Activated CD4-positive, alpha-beta memory T cell treated with anti-CD3 and anti-CD28 coated beads for 36 hours (primary cell): ENCODE measurements at places on chromosomes 6 and 20. TPM values are rescaled to one million over a fixed set of nuclear protein-coding genes. Genes with fewer than 3 reads are reported as not detected.

- peaks cover 11% of the 10 kb centered on the region for H3K4me1 ChIP-seq
- no peak overlapping the region for H3K4me3 ChIP-seq
- no peak for DNase-seq
- H3K27me3 ChIP-seq, result no peaks in the 10 kb centered on the region
Observed at GRCh38 chr6:139567095-139567494, 192.6 kb upstream of the CITED2 start.

DNA sequence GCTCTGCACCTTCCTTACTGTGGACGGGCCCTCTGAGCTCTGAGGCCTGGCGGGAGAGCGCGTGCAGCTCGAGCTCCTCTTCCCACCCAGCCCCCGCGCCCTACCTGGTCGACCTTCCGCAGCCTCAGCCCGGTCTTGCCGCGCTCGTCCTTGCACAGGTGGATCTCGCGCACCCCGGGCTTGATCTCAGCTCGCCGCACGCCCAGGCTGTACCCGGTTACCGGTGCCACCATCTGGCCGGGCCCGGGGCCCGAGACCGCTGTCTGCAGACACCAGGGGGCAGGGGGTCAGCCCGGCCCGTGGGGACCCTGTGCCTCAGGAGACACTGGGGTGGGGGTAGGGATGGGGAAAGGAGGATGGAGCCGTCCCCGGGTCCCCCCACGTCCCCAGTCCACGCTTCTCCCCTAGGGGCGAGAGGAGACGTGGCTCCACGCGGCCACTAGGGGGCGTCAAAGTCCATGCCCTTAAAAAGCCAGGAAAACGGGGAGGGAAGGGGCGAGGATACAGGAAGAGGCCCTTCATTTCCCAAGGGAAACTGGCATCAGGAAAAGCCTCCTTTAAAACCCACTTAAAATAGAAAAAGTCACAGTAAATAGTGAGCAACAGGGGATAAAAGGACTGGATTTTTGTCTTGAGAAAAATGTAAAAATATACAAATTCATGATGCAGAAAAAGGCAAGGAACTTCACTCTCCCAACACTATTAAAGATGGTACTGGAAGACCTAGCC lies 15.5 kb downstream of the SDCBP2 start:
- no peak overlapping the region for H3K4me3 ChIP-seq
- peak; percentile 70 for DNase-seq
- peaks cover 13% of the 10 kb centered on the region for H3K4me1 ChIP-seq
- no peaks in the 10 kb centered on the region for H3K27me3 ChIP-seq

DNA sequence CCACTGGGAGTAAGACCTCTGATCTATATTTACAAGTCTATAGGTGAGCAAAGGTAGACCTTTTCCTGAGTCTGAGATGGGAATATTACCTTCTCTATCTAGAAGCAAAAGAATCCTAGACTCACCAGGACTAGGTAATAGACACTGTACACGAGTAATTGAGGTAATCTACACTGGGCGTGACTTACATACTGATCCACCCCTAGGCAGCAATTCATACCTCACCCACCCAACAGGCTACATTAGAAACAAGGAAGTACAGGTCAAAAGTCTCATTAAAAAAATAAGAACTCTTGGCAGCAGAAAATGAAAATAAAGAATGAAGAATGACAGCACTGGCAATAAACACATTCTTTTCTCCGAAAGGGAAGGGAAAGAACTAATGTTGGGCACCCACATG lies 7.6 kb downstream of the CSNK2A1 start:
- no peaks in the 10 kb centered on the region for H3K27me3 ChIP-seq
- H3K4me3 ChIP-seq, result no peak overlapping the region
- DNase-seq, result no peak
- H3K4me1 ChIP-seq, result peaks cover 71% of the 10 kb centered on the region
- H3K27ac ChIP-seq, result no peak overlapping the region
- peaks cover 18% of the 10 kb centered on the region for H3K36me3 ChIP-seq

GRCh38 chr6:18327626-18328025 lies 59.5 kb upstream of the RNF144B start:
- peaks cover 6% of the 10 kb centered on the region for H3K27me3 ChIP-seq
- no peak overlapping the region for H3K4me3 ChIP-seq
- no peaks in the 10 kb centered on the region for H3K36me3 ChIP-seq
- H3K4me1 ChIP-seq, result peaks cover 8% of the 10 kb centered on the region
- DNase-seq, result no peak

DNA sequence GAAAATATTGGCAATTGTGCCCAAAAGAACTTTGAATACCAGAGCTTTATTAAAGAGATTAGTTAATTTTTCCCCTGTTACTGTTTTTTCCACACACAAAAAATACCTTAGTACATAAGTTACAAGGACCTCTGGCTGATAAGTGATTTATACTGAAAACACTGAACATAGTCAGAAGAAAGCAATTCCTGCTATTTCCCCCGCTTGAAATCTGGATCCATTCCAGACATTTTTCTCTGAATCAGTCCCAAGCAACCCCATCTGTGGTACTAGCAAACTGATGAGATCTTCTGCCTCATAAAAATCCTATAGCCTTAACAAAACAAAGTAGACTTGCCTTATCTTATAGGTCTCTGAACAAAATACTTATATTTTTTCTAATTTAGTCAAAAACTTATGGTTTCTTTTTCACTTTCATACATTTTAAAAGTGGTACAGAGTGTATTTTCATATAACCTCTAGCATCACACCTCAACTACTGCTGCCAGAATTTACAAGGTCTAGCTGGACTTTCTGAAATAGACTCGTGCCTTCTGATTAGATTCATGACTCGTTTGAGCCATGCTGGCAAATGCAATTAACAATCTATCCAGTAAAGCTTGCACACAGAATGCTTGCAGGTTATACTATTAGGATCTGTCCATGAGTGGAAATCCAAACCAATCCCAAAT lies 111.9 kb downstream of the TBX18 start:
- H3K4me1 ChIP-seq, result no peaks in the 10 kb centered on the region
- no peaks in the 10 kb centered on the region for H3K27me3 ChIP-seq
- H3K4me3 ChIP-seq, result no peak overlapping the region
- no peaks in the 10 kb centered on the region for H3K36me3 ChIP-seq
- no peak overlapping the region for H3K27ac ChIP-seq
- DNase-seq, result no peak

DNA sequence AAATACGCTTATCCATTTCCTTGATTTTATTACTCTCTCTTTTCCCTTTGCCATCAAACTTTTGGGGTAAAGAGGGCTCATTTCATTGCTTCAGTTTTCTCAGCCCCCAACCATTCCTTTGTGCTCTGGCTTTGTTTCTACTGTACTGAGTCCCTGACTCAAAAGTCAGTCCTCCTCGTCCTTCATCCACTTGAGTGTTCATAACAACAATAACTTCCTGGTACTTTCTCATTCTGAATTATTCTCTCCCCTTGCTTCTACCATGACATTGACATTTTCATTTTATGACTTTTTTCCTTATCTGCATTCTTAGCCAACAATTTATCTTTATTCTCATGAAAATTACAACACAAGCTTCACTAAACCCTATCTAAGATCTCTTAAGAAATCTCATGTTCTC lies 911 bp downstream of the ENPP3 start:
- no peaks in the 10 kb centered on the region for H3K36me3 ChIP-seq
- H3K27me3 ChIP-seq, result no peaks in the 10 kb centered on the region
- DNase-seq, result no peak
- no peak overlapping the region for H3K27ac ChIP-seq
- peaks cover 1% of the 10 kb centered on the region for H3K4me1 ChIP-seq

DNA sequence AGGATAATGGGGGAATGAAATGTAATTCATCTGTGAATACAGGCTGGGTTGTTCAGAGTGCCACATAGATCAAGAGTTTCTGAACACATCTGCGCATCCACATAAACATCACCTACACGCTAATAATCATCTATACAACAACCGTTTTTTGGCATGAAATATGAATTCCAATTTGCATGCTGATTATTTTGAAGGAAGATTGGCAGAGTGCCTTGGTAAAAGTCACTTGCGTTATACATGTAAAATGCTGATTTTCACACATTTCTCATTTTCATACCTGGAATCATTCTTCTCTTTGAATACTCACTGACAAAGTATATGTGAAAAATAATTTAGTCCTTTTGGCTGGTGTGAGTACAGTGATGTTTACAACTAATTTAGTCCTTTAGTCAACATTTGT lies 17.7 kb downstream of the COL9A1 start:
- peaks cover 32% of the 10 kb centered on the region for H3K27me3 ChIP-seq
- no peaks in the 10 kb centered on the region for H3K4me1 ChIP-seq
- H3K27ac ChIP-seq, result no peak overlapping the region
- no peak for DNase-seq
- no peak overlapping the region for H3K4me3 ChIP-seq

GRCh38 chr6:21522797-21523456 lies 70.6 kb upstream of the SOX4 start:
- no peaks in the 10 kb centered on the region for H3K36me3 ChIP-seq
- H3K27me3 ChIP-seq, result peaks cover 3% of the 10 kb centered on the region
- H3K27ac ChIP-seq, result no peak overlapping the region
- no peaks in the 10 kb centered on the region for H3K4me1 ChIP-seq

GRCh38 chr20:51122931-51123658 lies 100.2 kb upstream of the KCNG1 start:
- H3K4me1 ChIP-seq, result peaks cover 24% of the 10 kb centered on the region
- H3K36me3 ChIP-seq, result no peaks in the 10 kb centered on the region
- no peak overlapping the region for H3K4me3 ChIP-seq
- no peak overlapping the region for H3K27ac ChIP-seq
- H3K27me3 ChIP-seq, result peaks cover 23% of the 10 kb centered on the region

- DNase-seq, result peak; percentile 38
- no peak overlapping the region for H3K4me3 ChIP-seq
Observed at GRCh38 chr6:138514860-138515540, 15.7 kb upstream of the NHSL1 start.

- no peak overlapping the region for H3K4me3 ChIP-seq
- peaks cover 14% of the 10 kb centered on the region for H3K4me1 ChIP-seq
- DNase-seq, result peak; percentile 87
- H3K36me3 ChIP-seq, result no peaks in the 10 kb centered on the region
- no peak overlapping the region for H3K27ac ChIP-seq
Observed at GRCh38 chr6:36623547-36624459, 29.6 kb downstream of the SRSF3 start.

DNA sequence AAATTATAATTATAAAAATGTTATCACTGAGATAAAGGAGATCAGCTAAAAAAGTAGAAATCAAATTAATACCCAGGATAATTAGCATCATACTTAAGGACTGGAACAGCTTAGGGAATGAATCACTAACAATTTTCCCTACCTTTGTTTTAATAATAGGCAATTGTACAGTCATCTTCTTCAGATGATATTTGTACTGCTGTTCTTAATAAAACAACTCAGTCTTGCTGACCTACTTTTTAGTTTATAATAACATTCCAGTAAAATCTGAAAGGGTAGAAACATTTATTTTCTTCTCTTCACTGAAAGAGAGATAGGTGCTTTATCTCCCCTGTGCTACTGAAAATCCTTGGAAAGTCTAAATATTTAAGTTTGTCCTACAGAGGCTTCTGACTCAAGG lies 271.2 kb upstream of the THEMIS start:
- H3K27ac ChIP-seq, result no peak overlapping the region
- DNase-seq, result no peak
- H3K4me3 ChIP-seq, result no peak overlapping the region

- H3K27me3 ChIP-seq, result no peaks in the 10 kb centered on the region
- no peak overlapping the region for H3K4me3 ChIP-seq
- H3K36me3 ChIP-seq, result no peaks in the 10 kb centered on the region
- peak; percentile 26 for DNase-seq
- no peak overlapping the region for H3K27ac ChIP-seq
Observed at GRCh38 chr6:112879920-112880413, 532.8 kb downstream of the RFPL4B start.

DNA sequence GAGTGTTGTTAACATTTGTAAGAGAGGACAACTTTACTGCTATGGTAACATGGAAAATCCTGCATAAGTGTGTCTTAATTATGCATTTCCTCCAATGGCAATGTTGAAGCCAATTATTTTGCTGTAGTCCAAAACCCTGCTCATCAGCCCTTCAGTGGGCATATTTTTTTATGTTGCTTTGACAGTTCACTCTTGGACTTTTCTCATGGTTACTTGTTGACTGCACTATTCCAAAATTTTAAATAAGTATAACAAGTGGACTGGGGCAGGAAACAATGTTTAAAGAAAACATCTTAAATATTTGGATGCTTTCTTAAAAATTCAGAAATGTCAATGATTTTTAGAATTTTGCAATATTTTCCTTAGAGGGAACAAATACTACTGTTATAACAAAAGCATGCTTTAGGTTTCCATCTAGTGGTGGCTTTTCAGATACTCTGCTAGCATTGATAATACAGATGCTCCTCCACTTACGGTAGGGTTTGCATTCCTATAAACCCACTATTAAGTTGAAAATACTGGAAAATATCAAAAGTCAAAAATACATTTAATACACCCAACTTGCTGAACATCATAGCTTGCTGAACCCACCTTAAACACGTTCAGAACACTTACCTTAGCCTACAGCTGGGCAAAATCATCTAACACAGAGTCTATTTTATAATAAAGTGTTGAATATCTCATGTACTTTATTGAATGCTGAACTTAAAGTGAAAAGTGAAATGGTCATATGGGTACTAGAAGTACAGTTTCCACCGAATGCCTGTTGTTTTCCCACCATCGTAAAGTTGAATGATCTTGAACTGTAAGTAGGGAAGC lies 86.4 kb downstream of the ADGRG6 start:
- peaks cover 3% of the 10 kb centered on the region for H3K27me3 ChIP-seq
- H3K4me3 ChIP-seq, result no peak overlapping the region
- DNase-seq, result no peak
- H3K36me3 ChIP-seq, result no peaks in the 10 kb centered on the region

- H3K27me3 ChIP-seq, result no peaks in the 10 kb centered on the region
- DNase-seq, result no peak
- no peaks in the 10 kb centered on the region for H3K4me1 ChIP-seq
- no peak overlapping the region for H3K27ac ChIP-seq
- no peak overlapping the region for H3K4me3 ChIP-seq
Observed at GRCh38 chr20:59992526-59993084, 34.4 kb downstream of the CDH26 start.

DNA sequence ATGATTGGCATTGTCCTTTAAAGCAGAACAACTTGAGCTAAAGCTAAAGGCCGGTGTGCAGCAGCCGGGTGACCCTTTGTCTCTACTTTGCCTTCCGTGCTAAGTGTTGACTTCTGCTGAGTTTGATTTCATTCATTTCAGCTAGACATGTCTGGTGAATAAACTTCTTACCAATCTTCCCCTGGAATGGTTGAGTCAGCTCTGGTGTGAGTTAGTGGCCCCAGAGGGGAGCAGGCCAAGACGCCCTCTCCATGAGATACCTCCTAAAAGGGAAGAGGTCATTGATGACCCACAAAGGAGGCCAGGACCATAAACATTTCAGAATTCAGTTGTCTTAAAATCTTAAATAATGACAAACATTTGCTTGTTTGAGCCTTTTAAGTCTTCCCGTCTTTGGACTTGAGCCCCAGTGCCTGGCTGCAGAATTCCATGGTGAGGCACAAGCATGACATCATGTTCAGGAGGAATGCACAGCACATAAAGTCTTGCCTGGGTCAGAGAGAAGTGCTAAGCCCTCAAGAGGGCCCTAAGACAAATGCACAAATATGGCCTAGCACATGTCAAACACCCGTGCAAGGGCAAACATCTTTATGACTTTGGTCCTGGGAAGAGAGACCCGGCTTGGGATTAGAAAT lies 96.3 kb upstream of the NEDD9 start:
- H3K4me1 ChIP-seq, result peaks cover 82% of the 10 kb centered on the region
- no peaks in the 10 kb centered on the region for H3K27me3 ChIP-seq
- H3K27ac ChIP-seq, result no peak overlapping the region
- H3K4me3 ChIP-seq, result no peak overlapping the region
- peaks cover 15% of the 10 kb centered on the region for H3K36me3 ChIP-seq
- DNase-seq, result no peak

Gene PKIB
- 0.48 TPM for total RNA-seq

Gene WFDC12
- not detected for total RNA-seq

Gene WASF1
- 2.6 TPM for total RNA-seq

Gene MACROD2
- not detected for total RNA-seq

Gene TMEM244
- total RNA-seq, result not detected

Gene RAB44
- 0.05 TPM for total RNA-seq

Gene FITM2
- 1.8 TPM for total RNA-seq

Gene HUS1B
- 1.1 TPM for total RNA-seq

Gene YTHDF1
- 32.8 TPM for total RNA-seq

Gene ACSS1
- 16.2 TPM for total RNA-seq
